SK-MEL-5 (cell line): ENCODE measurements at places on chromosomes 6 and 20. TPM values are rescaled to one million over a fixed set of nuclear protein-coding genes. Genes with fewer than 3 reads are reported as not detected.

The FLRT3 gene
- total RNA-seq: 1.0 and 1.2 TPM in 2 replicates

The DLL1 gene
- 0.13 and 0.35 TPM in 2 replicates for total RNA-seq

DNA sequence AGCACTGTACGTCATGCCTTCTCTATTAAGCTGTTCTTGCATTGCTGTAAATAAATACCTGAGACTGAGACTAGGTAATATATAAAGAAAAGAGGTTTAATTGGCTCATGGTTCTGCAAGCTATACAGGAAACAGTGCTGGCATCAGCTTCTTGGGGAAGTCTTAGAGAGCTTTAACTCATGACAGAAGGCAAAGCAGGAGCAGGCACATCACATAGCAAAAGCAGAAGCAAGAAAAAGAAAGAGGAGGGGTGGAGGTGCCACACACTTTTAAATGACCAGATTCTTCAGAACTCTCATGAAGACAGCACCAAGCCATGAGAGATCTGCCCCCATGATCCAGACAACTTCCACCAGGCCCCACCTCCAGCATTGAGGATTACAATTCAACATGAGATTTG, 30.1 kb downstream of the CYB5R4 start:
- DNase-seq: no peak

The USP49 gene
- total RNA-seq: 0.85 and 1.8 TPM in 2 replicates

The PROKR2 gene
- not detected in 2 replicates for total RNA-seq

The BTN1A1 gene
- total RNA-seq: not detected in 2 replicates

- no peak for DNase-seq
These were observed 201.3 kb downstream of the ESR1 start for GRCh38 chr6:152008779-152009178.

- no peak for DNase-seq
These were observed 11.2 kb downstream of the TRIM40 start for GRCh38 chr6:30147096-30147495.

DNA sequence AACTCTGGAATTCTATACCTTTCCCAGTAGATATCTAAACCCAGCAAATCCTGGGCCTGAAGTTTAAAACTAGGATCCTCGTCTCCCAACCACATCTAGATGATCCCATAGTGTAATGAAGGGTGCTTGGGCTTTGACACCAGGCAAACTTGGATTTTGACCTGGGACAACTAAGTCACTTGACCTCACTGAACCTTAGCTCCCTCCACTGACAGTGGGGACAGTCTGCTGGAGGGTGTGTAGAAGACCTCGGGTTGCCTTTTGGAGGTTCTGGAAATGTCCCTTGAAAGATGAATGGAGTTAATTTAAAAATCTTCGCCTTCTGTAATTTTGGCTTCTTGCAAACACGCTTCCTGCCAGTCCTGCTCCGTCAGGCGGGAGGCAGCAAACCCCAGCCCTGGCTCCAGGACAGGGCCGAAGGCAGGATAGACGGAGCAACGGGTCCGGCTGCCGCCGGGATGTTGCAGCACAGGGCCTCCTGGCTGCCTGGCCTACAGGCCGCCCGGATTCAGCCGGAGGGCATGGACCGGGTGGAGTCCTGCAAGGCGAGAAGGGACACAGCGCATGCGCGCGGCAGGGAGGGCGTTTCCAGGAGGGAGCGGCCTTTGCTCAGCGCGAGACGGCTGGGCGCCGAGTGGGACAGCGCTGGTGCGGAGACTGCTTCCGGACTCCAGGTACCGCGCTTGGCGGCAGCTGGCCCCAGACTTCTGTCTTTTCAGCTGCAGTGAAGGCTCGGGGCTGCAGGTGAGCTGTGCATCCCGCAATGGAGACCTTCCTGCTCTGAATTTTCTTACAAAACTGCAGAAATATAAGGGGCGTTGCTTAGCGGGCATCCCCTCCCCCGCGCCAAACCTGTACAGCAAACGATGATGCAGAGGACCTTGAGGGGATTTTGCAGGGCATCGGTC, at the start of gene TMEM14A:
Gene TMEM14A (plus strand): TSS at position 612 of the 908 bp plus-strand sequence. CDS start 5,990 bp downstream, outside the sequence.
- DNase-seq: peak; percentile 94

The TINAG gene
- total RNA-seq: not detected in 2 replicates

The CALHM4 gene
- 0.16 TPM in 1 of 2 replicates, not detected in the other for total RNA-seq

GRCh38 chr20:1945134-1945618, 48.7 kb downstream of the PDYN start:
- DNase-seq: no peak

DNA sequence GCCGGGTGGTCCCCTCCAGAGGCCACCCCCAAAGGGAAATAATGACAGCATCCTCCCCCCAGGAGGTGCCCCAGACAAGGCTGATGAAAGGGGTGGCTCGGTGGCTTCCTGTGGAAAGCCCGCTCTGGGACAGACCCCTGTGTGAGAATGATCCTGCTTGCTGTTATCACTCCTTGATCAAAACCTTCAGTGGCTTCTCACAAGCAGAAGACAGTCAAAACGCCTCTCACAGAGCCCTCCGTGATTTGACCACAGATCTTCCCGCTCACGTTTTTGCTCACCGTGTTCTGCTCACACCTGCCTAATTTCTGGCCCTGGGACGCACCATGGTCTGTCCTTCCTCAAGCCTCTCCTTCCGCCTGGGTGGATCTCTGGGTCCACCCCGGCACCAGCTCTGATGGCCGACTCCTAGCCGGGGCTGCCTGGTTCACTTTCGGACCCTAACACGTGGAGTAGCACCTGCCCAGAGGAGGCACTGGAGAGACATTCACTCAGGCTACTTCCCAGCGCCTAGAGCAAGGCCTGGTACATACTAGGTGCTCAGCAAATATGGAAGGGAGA, 210.4 kb downstream of the ANKRD60 start:
- no peak for DNase-seq

The LAMA4 gene
- 48.9 and 54.9 TPM in 2 replicates for total RNA-seq

The SLC13A3 gene
- total RNA-seq: 4.1 and 5.2 TPM in 2 replicates

DNA sequence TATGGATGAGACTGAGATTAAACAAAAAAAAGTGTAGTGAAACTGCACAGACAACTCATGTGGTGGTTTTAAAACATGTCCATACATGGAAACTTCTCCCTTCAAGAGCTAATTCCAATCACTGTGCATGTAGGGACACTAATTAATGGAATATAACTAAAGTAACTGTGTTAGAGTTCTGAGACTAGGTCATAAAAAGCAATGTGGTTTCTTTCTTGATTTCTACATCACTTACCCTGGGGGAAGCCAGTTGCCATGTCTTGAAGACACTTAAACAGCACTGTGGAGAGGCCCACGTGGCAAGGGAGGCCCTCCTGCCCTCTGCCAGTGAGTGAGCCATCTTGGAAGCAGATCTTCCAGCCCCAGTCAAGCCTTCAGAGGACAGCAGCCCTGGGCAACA, 118.2 kb upstream of the DST start:
- peak; percentile 37 for DNase-seq

The TMEM170B gene
- total RNA-seq: 5.8 and 6.6 TPM in 2 replicates

- DNase-seq: no peak
These were observed 23.7 kb upstream of the RSPO3 start for GRCh38 chr6:127094791-127095190.

The ZSCAN23 gene
- total RNA-seq: 1.9 and 4.6 TPM in 2 replicates

The TNF gene
- not detected in 2 replicates for total RNA-seq

The SLC2A10 gene
- 8.5 and 8.8 TPM in 2 replicates for total RNA-seq

DNA sequence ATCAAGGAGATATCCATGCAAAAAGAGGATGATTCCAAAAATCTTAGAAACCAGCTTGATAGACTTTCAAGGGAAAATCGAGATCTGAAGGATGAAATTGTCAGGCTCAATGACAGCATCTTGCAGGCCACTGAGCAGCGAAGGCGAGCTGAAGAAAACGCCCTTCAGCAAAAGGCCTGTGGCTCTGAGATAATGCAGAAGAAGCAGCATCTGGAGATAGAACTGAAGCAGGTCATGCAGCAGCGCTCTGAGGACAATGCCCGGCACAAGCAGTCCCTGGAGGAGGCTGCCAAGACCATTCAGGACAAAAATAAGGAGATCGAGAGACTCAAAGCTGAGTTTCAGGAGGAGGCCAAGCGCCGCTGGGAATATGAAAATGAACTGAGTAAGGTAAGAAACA, 10.1 kb upstream of the SNRNP48 start:
- DNase-seq: no peak

GRCh38 chr6:57267586-57268293, 45.6 kb upstream of the RAB23 start:
- DNase-seq: peak; percentile 80

GRCh38 chr20:18995455-18995854, 181.9 kb downstream of the SCP2D1 start:
- DNase-seq: no peak

The ASF1A gene
- 15.8 and 18.1 TPM in 2 replicates for total RNA-seq

GRCh38 chr6:21496196-21496595, 97.4 kb upstream of the SOX4 start:
- DNase-seq: no peak

DNA sequence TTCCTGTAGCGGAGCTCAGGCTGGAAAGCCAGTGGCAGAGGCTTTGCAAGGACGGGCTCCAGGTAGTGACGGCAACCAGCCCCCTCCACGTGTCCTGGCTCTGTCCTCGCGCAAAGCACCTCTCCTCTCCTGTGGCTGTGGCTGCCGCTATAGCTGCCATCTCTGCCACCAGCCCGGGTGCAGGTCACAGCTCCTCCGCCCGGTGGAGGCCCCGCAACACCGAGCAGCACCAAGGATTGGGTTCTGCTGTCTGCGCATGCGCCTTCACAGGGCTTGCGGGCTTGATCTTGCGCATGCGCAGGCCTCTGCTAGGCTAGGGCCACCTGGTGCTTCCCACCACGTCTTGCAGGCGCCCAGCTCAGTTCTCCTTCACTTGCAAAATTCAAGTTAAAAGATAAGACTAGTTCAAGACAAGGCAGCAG, 625.4 kb downstream of the QKI start:
- no peak for DNase-seq

DNA sequence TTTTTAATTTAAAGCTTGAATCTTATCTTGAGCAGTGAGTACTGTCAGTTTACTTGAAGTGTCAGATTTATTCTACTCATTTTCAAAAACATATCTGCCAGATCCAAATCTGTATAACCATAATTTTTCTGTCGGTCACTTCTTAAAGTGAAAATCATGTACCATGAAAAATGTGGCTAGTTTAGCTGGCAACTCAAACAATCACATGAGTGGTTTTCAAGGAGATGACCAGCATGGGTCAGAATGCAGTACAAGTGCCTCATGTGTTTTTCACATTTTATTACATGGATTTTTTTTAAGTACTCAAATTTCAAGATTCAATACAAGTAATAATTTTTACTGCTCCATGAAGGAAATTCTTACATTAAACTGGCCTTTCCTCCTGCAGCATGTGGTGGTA, 11.0 kb upstream of the SAMD5 start:
- no peak for DNase-seq

- no peak for DNase-seq
These were observed 33.9 kb downstream of the KCNK17 start for GRCh38 chr6:39280247-39280731.

- no peak for DNase-seq
These were observed 126.8 kb upstream of the THBS2 start for GRCh38 chr6:169380493-169380892.

DNA sequence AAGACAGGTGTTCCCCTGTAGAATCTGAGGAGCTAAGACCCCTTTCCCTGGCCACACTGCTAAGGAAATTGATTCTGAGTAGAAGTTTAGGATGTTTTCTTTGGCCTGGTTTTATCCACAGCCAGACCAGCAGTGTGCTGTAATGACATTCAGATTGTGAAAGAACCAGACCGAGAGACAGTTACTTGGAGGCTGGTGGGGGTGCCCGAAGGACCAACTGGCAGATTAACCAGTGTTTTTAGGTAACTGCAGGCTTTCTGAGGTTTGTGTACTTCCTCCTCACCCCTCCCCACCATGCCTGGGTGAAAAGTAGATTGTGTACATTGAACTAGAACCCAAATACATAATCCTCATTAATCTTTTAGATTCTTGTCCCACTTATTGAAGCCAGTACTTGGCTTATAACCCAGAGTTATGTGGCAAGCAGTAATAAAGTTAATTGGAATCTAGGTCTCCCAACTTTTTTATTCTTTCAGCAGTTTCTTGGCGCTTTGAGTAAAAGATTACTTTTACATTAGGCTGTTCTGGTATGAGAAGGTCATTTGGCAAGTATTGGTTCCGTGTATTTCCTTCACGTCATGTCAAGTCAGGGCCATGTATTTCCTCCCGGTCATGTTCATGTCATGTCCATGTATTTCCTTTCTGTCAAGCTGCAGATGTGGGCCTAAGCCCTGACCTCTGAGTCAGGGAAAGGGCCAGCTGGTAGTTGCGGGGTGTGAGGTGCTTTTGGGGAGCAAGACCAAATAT, 93.7 kb downstream of the TCP11 start:
- DNase-seq: no peak

DNA sequence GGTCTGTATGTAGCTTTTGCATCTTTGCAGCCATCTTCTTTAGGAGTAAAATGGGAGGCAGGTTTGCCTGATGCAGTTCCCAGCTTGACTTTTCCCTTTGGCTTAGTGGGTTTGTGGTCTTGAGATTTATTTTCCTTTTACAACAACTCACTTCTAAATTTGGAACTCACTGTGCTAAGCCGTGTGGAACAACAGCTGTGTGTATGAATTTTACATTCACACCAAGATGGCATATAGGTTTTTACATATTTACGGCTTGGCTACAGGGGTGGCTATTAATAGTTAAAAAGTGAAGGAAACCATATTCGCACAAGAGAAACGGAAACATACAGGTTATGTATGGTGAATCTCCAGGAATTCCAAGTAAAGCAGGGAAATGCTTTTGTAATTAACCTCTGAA, 2.5 kb downstream of the TTLL2 start:
- no peak for DNase-seq

- peak; percentile 73 for DNase-seq
These were observed 21.0 kb downstream of the SRSF3 start for GRCh38 chr6:36615018-36615761.

DNA sequence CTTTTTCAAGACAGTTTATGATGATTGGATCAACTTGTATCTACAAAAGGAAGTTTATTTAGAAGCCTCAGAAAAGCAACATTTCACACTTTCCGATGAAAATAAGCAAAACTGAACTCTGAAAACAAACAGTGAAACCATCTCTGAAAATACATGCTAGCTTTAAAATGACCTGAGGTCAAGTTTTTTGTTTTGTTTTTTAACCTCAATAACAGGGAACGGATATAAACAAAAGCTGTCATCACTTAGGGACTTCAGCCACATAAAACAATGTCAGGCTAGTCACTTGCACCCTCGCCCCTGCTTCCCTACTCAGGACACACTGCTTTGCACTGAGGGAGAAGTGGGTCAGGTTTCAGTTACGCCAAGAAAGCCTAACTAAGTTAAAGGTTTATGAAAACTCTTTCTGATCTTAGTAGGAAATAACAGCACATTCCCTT, 11.6 kb downstream of the BACH2 start:
- DNase-seq: no peak

GRCh38 chr6:169156108-169156792, 97.4 kb downstream of the THBS2 start:
- DNase-seq: no peak

GRCh38 chr6:115954740-115955139, 106.0 kb downstream of the FRK start:
- no peak for DNase-seq

The RAD21L1 gene
- total RNA-seq: 0.11 TPM in 1 of 2 replicates, not detected in the other

DNA sequence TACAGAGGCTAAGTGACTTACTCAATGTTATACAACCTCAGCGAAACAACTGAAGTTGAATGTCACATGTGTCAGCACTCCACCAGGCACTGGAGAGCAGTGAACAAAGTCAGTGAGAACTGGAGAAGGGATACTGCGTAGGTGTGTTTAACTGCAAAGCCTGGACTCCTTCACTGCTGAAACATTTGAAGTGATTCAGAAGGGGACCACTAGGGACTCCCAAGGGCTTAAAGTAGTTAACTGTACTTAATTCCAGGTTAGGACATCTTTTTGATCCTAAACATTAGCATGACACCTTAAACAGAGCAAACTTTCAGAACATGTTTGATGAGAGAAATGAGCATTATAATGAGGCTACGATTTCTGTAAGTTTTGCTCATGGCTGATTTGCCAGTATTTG, 45.0 kb upstream of the ZBTB24 start:
- DNase-seq: peak; percentile 35

GRCh38 chr6:62968834-62969233, 242.4 kb upstream of the FKBP1C start:
- no peak for DNase-seq
